ENCODE measurements at places on chromosomes 6 and 20.

DNA sequence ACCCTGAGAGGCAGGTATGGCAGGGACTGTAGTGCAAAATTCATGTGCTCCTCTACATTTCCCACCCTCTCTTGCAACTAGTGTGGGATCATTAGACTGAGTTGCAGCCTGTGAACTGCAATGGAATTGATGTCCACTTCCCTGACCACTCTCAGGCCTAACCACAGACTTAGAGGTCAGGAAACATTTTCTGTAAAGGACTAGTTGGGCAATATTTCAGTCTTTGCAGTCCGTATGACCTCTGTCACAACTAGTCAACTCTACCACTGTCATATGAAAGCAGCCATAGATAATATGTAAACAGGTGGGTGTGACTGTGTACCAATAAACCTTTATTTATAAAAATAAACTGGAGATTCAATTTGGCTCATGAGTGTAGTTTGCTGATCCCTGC, 134.4 kb upstream of the TOP1 start:
- DNase-seq: no peak

GRCh38 chr6:2534406-2535042, 216.2 kb downstream of the MYLK4 start:
- no peak for DNase-seq

- peak; percentile 21 for DNase-seq
Observed at GRCh38 chr6:118724211-118724610, 72.8 kb upstream of the CEP85L start.

GRCh38 chr6:40674170-40674569, 87.0 kb upstream of the LRFN2 start:
- DNase-seq: no peak

- DNase-seq: no peak
Observed at GRCh38 chr6:6685249-6686040, 96.9 kb downstream of the LY86 start.

GRCh38 chr6:144150710-144151657, 667 bp downstream of the STX11 start:
- DNase-seq: no peak

DNA sequence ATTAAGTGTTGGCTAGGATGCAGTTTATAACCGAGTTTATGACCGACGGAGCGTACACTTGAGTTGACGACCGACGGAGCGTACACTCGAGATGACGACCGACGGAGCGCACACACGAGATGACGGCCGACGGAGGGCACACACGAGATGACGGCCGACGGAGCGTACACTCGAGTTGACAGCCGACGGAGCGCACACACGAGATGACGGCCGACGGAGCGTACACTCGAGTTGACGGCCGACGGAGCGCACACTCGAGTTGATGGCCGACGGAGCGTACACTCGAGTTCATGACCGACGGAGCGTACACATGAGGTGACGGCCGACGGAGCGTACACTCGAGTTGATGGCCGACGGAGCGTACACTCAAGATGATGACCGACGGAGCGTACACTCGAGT, 119.8 kb downstream of the HUS1B start:
- DNase-seq: no peak

- no peak for DNase-seq
Observed at GRCh38 chr20:24477831-24478547, 8.6 kb downstream of the SYNDIG1 start.
